Stimulated activated CD8-positive, alpha-beta memory T cell treated with anti-CD3 and anti-CD28 coated beads, Interleukin-4, amount 100 ng/mL, for 4 hours (primary cell): ENCODE measurements at places on chromosomes 13 and 19.
A peak's percentile ranks its signal among the peaks of the same experiment; 100 is the strongest.

- DNase-seq, result peak; percentile 77
Observed at GRCh38 chr19:1243768-1244692, 2.5 kb downstream of the ATP5F1D start.

GRCh38 chr13:40776681-40777165 is 5.7 kb upstream of the MRPS31 start:
- peak; percentile 45 for DNase-seq

DNA sequence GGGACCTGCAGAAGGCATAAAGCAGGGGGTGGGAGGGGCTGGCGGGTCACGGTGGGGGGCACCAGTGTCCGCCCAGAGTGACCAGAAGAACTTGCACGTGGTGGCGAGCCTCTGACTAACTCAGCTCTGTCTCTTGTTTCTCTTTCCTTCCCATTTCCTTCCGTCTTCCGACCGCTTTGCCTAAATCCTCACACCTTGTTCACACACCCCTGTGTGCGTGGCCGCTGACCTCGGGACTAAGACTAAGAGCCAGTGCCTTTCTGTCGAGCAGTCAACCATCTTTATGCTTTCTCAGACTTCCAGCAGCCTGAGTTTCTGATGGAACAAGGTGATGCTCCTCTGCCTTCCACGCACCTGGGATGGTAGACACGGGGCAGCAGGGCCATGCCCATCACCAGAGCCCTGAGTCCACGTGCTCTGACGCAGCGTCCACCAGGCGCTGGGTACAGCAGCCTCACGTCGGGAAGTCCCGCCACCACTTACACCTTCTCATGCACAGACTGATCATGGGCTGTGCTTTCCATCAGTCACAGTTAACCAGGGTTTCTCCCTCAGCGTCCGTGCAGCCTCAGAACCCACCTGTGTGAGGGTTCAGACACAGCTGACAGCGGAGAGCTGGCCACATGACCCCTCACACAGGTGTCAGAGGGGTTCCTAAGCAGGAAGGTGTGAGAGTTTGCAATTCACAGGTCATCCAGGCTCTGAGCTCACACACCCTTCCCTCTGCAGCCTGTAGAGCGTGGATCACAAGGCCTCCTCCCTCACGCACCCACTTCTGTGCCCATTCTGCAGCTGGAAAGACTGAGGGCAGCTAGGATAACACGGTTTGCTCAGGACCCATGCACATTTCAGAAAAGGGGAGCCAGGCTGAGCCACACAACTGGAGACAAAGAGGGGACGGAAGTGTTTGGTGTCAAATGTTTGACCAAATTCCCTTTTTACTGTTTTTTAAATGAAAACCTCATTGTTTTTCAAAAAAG is 90.7 kb upstream of the MCF2L start:
- no peak for DNase-seq

GRCh38 chr19:35166100-35167063 is 11.8 kb downstream of the FXYD5 start:
- no peak for DNase-seq

- no peak for DNase-seq
Observed at GRCh38 chr19:18465964-18466339, 28.0 kb upstream of the ISYNA1 start.

DNA sequence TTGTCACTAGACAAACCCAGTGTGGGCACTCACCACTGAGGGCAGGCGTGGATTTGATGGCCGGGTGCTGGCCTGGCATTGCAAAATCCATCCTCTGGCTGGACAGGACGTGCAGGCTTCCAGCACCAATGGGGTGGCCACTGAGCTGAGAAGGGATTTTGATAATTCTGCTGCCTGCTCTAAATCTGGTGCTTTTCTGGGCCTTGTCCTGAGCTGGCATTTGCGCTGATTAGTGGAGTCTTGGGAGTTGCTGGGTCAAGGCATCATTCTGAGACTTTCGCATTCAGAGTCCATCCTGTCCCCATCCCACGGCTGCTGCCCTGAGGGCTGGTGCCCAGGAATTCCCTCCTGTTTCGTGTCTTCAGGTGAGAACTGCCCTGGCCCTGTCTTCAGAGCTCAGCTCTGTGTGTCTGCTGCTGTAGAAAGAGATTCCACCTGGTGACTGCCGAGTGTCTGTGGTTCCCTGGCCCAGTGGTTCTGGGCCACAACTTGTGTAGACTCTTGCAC is 65.9 kb upstream of the MCF2L start:
- no peak for DNase-seq

DNA sequence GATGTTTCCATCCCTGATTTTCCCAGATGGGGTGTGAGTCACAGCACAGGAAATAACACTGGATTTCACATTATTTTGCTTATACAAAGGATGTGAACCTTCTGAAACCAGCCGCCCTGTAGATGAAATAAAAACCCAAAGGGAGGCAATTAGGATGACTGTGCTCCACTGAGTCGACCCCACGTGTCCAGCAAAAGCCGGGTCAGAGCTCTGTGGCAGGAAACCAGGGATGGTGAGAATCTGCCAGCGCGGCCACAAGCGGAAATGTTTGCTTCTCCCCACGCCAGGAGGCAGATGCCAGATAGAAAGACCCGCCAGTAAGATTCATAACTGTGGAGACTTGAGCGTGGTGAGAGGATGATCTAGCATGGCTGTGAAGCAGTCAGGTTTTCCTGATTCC is 764.4 kb downstream of the LIG4 start:
- DNase-seq, result no peak

GRCh38 chr19:55592391-55593090 is 6.8 kb downstream of the FIZ1 start:
- no peak for DNase-seq

DNA sequence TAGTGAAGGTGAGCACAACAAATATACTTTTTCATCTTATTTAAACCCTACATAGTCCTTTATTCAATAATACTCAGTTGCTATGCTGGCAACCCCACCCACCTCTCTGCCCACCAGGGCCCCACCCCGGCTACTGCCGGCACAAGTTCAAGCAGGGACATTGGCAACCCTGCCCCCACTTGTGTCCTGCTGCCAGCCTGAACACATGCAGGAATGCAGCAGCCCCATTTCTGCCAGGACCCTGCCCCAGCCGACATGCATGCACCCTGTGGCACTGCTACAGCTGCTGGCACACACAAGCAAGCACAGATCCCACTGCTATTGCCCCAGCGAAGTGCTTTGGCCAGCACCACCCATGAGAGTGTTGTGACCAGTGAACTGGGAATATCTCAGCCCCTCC is 289.8 kb downstream of the COG6 start:
- DNase-seq, result no peak

GRCh38 chr13:22562116-22562515 is 618.7 kb upstream of the SGCG start:
- DNase-seq, result no peak

DNA sequence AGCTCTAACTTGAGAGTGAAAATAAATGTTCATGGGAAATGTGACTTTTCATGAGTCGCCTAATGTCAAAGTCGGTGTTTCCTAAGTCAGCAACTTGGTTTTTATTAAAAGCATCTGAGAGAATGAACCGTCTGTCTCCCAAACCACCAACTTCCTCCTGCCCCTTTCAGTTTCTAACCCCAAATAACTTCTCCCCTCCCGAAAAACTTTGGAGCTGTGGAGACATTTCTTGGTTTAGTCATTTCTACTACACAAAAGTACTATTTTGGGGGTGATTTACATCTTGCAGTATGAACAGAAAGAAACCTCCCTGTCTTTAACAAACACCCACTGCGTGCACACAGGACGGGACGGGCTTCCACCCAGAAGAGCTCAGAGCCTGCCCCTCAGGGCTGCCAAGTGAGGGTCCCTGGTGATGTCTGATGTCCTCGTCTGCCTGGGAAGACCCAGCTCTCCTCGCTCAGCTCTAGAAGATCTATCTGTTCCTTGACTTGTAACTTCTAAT is 65.0 kb downstream of the RASA3 start:
- DNase-seq, result no peak

DNA sequence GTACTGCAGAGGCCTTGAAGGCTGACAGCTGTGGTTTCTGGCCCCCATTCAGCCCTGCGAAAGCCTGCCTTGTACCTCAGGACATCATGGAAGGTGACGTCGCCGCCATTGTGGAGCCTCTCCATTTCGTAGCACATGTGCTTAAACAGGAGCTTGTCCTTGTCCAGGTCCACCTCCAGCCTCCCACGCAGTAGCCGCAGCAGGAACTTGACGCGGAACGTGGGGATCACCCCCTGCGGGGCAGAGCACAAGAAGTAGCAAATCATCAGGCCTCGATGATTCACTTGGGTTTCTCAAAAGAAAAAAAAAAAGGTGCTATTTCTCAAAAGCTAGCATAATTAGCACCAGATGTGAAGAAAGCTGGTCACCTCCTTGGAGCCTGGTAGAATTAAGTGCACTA is 351.0 kb downstream of the NALCN start:
- no peak for DNase-seq

- no peak for DNase-seq
Observed at GRCh38 chr19:5799247-5800241, 5.3 kb upstream of the NRTN start.

- DNase-seq, result no peak
Observed at GRCh38 chr13:111949311-111949710, 117.6 kb upstream of the SOX1 start.

DNA sequence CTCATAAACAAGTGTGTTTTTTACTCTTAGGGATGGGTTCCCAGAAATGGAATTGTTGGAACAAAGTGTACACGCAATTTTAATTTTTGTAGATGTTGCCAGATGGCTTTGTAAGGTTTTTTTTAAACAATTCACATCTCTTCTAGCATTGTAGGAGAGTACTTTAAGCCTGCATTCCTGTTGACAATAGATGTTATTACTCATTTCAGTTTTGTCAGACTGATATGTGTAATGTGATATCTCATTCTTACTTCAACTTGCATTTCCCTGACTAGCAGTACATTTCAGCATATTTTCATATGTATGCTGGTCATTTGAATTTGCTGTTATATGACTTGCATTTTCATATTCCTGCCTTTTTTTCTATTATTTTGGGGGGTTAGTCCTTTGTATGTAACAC is 186.6 kb upstream of the SLITRK6 start:
- no peak for DNase-seq

GRCh38 chr13:98141509-98142379 is 1.1 kb upstream of the FARP1 start:
- DNase-seq, result no peak

GRCh38 chr13:82480415-82480814 is 1401.9 kb downstream of the SLITRK1 start:
- DNase-seq, result no peak

- DNase-seq, result no peak
Observed at GRCh38 chr19:35205733-35206323, 22.7 kb downstream of the FAM187B start.

GRCh38 chr13:65803530-65804392 is 1426.4 kb downstream of the PCDH9 start:
- no peak for DNase-seq

DNA sequence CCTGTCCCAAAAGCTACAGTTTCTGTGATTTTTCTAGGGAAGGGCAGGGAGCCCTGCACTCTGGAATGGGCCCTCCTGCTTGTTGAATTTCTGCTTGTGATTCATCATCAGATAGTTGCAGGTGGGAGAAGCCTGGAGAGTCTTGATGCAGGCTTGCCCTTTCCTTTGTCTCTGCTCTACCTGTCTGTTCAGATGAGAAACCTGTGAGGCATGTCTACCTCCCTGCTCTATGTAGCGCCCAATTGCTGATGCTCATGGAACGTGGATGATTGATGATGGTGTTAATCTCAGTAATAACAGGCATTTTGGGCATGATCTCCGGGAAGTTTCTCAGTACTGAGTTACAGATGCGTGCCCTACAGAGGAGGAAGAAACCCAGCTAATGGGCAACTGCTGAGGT is 10.9 kb upstream of the CBY2 start:
- DNase-seq, result no peak

GRCh38 chr19:2132731-2133490 is 18.5 kb downstream of the AP3D1 start:
- DNase-seq, result no peak

GRCh38 chr13:95267662-95268342 is 33.4 kb downstream of the ABCC4 start:
- no peak for DNase-seq

GRCh38 chr19:10654610-10655456 is 687 bp downstream of the ILF3 start:
- peak; percentile 17 for DNase-seq

GRCh38 chr19:34692549-34692948 is 15.1 kb downstream of the ZNF302 start:
- DNase-seq, result no peak

DNA sequence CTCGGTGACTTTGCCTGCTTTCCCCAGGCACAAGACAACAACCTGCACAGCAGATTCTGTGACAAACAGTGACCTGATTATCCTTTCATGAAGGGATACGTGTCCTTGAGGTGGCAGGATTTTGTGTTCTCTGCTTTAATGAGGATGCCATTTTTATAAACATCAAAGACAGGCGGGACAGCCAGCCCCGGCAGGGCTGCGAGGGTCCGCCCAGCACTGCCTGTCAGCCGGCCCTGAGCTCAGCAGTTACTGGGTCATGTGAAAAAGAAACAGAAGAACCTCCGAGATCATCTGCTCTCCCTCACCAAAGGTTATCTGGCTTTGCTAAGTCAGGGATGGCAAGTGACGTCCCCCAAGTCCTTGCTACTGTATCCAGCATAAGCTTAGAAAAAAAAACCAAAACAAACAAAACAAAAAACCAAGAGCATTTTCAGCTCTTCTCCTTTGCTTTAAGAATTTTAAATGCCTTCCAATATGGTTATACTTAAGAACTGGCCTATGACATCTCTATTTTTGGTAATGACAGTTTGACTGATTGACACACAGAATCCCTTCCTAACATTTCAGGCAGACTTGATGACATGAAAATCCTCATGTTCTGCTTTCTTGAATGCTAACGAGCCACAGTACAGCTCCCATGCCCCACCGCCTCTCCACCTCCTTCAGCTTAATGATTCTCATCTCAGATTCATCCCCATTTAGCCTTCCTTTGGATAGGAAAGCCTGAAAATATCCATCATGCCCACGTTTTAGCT is 666.6 kb upstream of the ARGLU1 start:
- no peak for DNase-seq

- no peak for DNase-seq
Observed at GRCh38 chr13:26508885-26509284, 48.6 kb upstream of the WASF3 start.

GRCh38 chr13:81393721-81394120 is 1052.8 kb upstream of the SPRY2 start:
- DNase-seq, result no peak

- no peak for DNase-seq
Observed at GRCh38 chr19:45587873-45588272, 3.3 kb upstream of the OPA3 start.

DNA sequence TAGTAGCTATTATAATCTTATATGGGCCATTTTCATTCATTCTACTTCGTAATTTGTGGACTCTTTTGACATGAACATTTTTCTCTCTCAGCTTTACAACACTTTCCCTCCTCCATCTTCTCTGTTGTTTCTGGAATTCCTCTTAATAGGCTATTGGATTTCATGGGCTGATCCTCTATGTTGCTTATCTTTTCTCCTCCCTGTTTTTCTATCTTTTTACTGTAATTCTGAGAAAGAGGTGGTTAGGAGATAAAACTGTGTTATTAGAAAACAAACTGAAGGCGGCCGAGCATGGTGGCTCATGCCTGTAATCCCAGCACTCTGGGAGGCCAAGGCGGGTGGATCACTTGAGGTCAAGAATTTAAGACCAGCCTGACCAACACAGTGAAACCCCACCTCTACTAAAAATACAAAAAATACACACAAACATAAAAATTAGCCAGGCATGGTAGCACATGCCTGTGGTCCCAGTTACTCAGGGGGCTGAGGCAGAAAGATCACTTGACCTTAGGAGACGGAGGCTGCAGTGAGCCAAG is 188.1 kb downstream of the UGGT2 start:
- no peak for DNase-seq

- no peak for DNase-seq
Observed at GRCh38 chr13:33610438-33611120, 207.4 kb upstream of the RFC3 start.
